Epithelial cell of prostate (primary cell): ENCODE measurements at places on chromosomes 1 and 21.
A peak's percentile ranks its signal among the peaks of the same experiment; 100 is the strongest.

- no peak for DNase-seq
Observed at GRCh38 chr21:45330075-45330781, 42.5 kb upstream of the POFUT2 start.

- no peak for DNase-seq
Observed at GRCh38 chr1:89041721-89042120, 19.1 kb upstream of the GBP3 start.

DNA sequence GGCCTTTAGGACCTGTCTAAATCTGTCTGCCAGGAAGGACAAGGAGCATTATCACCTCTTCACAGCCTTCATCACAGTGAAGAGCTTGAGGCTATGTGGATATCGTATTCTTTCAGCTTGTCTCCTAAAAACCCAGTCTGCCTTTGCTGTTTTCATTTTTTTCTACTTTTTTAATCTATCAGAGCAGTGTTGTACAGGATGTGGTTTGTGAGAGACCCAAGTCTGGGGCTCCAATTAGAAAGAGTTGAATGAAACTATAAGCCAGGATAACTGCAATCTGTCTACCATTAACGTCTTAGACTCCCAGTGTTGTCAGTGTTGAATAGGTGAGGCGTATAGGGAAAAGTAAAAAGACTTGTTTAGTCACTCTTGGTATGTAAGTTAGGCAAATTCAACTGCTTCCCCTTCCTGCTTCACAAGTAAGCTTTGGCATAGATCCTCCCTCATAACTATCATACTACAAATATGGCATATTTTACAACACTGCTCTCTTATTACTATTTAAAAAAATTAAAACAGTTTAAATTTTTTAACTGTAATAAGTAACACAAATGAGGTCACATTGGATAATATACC is 1225.8 kb upstream of the PRMT6 start:
- no peak for DNase-seq

GRCh38 chr1:204084247-204084772 is 11.4 kb downstream of the SOX13 start:
- no peak for DNase-seq

DNA sequence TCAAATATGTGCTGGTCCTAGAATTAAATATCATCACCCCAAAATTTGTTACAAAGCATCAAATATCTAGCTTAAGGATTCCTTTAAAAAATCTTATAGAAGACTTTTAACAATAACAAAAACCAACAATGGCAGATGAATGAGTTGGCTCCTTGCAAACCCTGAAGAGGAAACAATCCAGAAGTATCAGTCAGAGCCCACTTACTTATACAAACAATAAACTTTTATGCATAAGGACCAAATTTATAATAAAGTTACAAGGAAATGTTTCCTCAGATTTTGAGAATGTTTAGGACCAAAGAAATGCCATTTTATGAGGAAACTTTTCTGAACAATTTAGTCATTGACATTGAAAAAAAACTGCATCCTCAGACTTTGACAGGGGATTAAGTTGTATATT is 52.7 kb downstream of the LPAR3 start:
- DNase-seq = no peak

GRCh38 chr1:24452922-24453485 is 37.4 kb downstream of the NIPAL3 start:
- no peak for DNase-seq

DNA sequence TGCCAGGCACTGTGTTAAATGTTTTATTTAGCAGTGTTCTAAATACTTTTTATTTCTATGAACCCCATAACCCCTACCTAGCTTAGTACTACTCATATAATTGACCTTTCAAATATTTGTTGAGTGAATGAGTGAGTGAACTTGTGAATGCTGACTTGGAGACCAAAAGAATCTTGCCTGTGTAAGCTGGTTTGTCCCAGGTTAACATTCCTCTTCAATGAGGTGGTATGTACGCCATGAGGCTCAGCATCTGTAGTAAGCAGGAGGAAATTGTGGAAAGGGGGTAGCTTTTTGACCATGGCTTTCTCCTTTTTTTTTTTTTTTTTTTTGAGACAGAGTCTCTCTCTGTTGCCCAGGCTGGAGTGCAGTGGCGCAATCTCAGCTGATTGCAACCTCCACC is 14.6 kb downstream of the MED18 start:
- DNase-seq = peak; percentile 81

- no peak for DNase-seq
Observed at GRCh38 chr1:202127836-202128622, 5.3 kb downstream of the GPR37L1 start.

DNA sequence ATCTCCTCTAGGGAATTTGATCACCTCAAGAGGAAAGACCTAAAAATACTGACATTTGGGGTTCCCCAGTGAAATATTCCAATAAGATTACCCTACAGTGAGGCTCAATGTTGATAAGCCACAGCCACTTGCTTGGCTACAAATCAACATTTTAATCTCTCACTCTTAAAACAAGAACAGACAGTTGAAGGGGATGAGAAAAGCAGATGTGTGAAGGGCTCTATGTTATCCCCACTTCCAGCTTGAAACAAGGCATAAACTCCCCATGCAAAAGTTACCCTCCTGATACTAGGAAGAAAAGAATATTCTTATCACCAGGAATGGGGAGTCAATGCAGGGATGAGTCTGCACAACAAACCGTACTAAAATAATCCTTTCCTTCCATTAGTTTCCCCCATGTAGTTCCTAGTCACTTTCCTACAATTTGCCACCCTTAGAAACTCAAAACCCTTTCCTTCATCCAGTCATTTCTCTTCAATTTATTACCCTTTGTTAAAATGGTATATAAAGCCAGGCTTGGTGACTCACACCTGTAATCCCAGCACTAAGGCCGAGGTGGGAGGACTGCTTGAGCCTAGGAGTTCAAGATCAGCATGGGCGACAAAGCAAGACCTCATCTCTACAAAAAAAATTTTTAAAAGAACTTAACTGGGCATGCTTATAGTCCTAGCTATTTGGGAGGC is 29.5 kb downstream of the LPGAT1 start:
- no peak for DNase-seq

- DNase-seq = no peak
Observed at GRCh38 chr1:5661196-5662085, 330.8 kb downstream of the NPHP4 start.

- DNase-seq = peak; percentile 27
Observed at GRCh38 chr1:164733070-164733469, 174.1 kb downstream of the PBX1 start.

DNA sequence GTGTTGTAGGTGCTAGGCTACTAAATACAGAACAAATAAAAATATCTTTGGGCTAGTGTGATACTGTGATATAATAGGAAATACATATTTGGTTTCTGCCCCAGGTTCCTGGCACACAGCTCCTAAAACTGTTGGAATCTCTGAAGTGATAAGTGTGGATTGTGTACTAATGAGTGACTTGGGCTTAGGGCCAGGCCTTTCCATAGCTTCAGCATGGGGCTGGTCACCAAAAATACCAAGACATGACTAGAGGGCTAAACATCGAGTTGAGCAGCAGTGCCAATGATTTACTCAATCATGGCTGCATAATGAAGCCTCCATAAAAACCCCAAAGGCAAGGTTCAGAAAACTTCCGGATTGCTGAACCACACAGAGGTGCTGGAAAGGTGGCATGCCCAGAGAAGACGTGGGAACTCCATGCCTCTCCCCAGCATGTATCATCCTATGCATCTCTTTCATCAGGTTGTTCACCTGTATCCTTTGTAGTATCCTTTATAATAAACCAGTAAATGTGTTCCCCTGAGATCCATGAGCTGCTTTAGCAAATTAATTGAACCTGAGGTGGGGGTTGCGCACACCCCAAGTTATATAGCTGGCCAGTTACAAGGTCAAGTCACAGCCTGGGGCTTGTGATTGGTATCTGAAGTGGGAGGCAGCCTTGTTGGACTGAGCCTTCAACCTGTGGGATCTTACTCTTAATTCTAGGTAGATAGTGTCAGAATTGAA is 51.6 kb downstream of the ZMYM4 start:
- DNase-seq = no peak

- DNase-seq = no peak
Observed at GRCh38 chr1:108570128-108570527, 10.2 kb downstream of the EEIG2 start.

GRCh38 chr1:234571702-234572101 is 38.3 kb downstream of the IRF2BP2 start:
- DNase-seq = no peak

DNA sequence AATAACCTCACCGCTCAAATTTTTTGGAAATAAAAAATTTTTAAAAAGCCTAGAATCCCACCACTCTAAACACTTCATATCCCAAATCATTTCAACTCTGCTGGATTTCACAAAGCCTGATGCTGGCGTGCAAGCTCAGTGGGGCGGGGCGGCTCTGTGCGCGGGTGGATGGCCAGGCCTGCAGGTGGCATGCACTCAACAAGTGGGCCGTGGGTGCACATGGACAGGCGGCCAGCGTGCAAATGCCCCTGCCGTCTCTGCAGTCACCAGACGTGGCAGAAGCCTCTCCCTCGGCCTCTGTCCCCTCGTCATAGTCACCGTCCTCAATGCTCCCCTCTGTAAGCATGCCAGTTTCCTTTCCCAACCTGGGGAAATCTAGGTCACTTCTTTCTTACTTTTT is 6.6 kb upstream of the PDE9A start:
- no peak for DNase-seq

DNA sequence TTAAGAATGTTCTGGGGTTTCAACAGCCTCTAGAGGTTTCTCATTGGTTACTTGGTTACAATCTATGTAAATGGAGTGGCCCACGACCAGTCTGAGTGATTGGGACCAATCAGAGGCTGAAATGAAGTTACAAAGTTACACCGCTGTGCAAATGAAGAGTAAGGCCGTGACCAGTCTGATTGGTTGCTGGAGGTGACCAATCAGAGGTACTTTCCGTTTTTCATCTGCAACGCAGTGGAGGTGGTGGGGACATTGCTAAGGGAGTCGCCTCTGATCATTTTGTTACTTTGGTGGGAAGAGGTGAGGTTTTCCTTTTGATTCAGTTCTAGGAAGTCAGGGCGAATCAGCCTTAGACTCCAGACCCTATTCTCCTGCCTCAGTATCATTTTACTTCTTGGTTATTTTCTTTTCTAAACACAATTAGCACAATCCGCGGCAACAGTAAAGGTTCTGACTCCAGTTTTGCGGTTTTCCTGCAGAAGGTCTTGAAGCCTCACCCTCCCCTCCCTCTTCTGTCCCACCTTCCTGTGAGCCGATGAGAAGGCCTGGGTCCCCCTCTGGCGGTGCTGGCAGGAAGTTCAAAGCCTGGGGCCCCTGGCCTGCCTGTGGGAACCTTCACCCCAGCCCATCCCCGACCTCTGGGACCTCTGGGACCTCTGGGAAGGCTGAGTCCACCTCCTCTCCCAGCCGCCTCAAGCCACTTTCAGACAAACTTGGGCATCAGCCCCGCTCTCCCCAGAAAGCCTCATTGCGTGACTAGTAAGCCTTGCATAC is 38.7 kb upstream of the TTC34 start:
- no peak for DNase-seq

DNA sequence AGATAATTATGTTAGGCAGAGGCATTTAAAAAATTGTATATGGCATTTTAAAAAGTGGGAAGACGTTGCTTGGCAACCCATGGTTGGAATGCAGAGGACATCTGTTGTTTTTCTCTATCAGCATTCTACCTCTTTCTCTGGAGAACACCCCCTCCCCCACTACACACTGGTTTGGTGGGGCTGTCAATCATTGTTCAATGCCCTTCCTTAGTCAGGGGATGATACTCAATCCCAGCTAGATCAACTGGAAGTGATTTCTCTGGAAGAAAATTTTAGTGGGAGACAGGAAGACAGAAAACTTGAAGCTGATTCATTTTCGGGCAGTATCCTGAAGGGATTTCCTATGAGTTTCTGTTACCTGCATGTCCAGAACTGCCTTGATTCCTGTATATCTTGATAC is 35.7 kb upstream of the CAP1 start:
- DNase-seq = peak; percentile 63

DNA sequence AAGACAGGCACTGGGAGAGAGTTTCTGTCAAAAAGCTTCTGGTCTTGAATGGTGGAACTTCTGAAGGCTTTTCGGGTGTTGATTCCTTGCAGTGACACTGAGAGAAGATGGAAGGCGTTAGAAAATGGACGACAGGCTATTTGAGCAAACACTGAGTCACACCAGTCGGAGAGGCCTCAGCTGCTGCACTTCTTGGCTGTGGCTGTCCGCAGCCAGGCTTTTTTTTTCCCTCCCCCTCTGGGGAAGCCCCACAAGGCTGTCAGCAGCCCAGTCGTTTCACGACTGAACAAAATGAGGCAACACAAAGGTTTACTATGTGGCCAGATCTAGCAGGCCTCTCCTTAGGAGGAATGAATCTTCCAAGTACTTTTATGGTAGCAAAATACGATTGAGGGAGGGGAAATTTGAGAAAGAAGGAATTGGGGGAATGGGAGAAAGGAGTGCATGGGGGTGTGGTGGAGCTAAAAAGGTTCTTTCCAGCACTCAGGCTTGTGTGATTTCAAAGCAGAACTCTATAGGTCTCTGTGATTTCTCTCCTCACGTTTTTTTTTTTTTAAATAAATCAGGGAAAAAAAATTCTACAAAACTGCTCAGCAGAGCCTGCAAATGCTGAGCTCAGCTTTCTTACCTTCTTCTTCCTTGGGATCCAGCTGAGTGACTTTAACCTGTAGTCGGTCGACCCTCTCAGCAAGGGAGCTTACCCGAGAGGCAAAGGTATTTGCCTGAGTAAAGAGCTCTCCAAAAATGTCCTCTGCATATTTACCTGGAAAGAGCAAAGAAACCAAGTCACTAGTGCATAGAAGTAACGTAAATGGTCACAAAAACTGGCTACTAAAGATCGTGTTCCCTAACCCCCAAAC is 26.1 kb downstream of the GPR3 start:
- peak; percentile 64 for DNase-seq

DNA sequence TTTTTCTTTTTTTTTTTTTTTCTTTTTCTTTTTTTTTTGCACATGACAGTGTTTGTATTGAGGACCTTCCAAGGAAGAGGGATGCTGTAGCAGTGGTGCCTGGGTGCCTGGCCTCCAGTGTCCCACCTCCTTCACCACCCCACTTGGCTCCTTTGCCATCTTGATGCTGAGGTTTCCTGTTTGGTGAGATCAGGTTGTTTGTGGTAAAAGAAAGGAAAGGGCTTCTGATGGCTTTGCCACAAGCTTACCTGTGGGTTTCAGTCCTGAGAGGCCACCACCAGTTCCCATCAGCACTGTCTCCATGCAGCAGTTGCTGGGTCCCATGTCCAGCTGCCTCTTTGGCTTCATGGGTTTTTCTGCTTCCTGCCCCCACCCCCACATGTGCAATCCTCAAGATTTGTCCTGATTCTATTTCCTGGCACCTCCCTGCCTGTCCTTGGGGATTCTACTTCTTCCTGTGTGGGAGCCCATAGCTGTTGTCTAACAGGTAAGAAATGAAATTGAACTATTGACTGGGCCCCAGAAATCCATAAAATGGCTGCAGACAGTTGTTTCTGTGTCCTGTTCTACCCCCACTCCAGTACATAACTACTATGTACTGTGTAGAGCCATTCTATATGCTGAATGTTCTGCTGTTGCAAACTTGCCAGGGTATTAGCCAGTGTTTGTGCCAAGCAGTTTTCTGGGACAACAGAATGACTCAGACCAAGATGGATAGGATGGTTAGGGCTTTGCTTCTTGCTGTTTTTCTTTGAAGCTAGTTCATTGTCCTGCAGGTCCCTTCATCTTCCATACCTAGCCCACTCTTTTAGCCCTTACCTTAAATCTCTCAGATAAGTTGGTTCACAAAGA is 4.2 kb upstream of the CCDC28B start:
- DNase-seq = no peak
